NCI-H2029 (cell line): ENCODE measurements at places on chromosomes 4 and X.

DNA sequence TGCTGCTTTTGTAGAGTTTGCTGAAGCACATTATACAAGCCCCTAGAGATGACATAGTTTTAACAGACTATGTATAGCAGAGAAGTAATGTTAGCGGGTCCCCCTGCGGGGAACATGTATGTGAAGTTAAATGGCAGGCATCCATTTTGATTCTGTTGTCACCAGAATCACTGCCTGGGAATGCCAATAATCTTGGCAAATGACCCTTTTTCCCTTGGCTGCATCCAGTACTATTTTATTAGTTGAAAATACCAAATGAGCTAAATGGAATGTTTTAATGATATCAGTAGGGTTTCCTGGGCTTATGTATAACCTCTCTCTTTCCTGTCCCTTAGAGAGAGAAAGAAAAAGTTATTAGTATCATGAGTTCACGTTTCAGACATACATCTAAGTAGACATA is 93.6 kb downstream of the LIMCH1 start:
- DNase-seq: no peak

DNA sequence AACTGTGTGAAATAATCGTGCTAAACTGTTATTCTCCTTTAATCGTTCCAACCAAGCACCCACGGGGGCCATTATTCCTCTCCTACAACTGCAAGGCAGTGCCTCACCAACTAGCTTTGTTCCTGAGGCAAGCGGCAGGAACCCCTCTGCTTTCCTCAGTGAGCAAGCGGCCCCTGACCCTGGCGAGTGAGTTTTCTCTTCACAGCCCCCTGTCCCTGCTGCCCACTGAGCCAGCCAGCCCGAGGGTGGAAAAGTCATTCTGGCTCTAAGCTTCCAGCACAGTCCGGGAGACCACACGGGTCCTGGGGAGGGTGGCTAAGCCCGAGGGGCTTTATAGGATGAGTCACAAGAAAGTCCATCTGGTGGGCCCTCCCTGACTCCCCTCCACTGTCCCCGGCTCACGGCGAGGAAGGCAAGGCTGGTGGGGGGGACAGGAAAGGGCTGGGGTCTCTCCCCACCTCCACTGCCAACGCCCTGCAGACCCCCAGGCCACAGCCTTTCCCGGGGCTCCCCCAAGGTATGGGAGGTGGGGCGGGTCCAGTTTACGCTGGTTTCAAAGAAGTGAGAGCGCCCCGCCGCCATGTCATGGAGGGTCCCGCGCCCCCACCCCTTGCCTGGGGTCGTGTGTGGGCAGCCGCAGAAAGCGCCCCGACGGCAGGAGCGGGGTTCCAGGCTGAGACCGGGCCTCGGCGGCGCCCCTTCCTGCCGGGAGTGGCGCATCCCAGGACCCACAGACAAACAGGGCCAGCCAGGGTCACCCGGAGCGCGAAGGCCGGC is 45.0 kb downstream of the CPLX1 start:
- DNase-seq: no peak

DNA sequence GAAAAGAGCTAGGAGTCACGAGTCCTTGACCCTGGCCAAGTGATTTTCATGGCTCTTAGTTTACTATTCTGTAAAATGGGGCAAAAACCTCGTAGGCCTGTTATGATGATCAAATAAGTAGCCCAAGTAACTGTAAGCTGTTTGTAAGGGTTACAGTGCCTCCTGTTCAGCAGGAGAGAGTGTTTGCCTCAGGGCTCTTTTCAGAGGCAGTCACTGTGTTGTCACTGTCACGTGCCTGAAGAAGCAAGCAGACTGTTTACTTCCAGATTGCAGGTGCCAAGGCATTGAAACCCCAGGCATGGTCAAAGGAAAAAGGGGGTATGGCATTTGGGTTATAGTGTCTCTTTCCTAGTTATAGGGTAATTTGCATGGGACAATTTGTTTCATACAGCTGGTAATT is 4.5 kb downstream of the RAB39B start:
- DNase-seq: no peak

GRCh38 chrX:47797084-47797483 is 39.6 kb upstream of the ZNF81 start:
- DNase-seq: no peak

- DNase-seq: no peak
Measured at GRCh38 chr4:84451546-84451945, 47.5 kb downstream of the NKX6-1 start.

- DNase-seq: no peak
Measured at GRCh38 chr4:11196927-11197522, 231.7 kb downstream of the HS3ST1 start.

DNA sequence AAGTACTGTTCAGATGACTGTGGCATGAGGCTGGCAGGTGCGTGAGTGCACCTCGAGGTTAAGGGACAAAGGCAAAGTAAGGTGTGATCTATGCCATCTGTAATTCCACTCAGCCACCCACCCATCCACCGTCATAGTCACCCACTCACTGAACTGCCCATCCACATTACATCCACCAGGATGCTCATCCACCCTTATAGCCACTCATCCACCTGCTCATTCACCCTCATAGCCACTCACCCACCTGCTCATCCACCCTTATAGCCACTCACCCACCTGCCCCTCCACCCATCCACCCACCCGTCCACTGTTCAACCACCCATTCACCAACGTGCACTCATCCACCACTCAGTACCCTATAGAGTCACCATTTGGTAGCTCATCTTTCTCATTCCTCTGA is 64.1 kb upstream of the UXT start:
- DNase-seq: no peak

DNA sequence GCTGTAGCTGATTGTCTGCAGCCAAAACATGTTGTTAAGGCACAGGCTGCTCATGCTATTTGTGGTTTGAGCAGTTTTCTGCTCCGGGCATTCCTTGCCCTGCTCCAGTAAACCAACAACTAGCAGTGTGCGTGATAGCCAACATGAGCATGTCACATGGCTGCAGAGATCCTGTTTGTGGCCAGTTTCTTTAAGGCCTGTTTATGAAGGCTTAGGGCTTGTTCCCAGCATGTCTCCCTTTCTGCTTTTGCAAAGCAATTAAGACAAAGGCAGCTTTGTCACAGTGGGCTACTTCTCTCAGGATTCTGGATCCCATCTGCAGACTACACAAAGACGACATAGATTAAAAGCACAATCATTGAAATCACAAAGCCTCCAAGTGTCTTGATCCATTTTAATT is 160.5 kb downstream of the ZNF518B start:
- no peak for DNase-seq

DNA sequence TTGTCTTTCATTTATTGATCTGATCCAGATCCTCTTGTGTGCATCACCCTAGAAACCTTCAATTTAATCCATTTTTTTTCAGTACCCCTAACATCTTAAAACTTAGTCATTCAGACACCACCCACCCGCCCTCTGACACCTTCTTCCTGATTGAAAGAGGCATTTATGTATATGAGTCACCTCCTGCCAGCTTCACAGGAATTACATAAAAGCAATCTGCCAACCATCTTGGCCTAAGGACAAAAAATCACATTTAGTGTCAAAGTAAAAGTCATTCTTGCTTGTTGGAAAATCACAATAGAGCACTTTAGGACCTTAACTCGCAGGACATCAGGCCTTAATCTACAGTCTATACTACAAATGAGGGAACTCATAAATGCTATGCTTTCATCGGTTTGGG is 52.1 kb downstream of the NDST3 start:
- DNase-seq: no peak

- DNase-seq: no peak
Measured at GRCh38 chrX:29090811-29091210, 503.6 kb downstream of the IL1RAPL1 start.
